Panc1 (cell line): ENCODE measurements at places on chromosomes 4 and X. TPM values are rescaled to one million over a fixed set of nuclear protein-coding genes. Genes with fewer than 3 reads are reported as not detected.

DNA sequence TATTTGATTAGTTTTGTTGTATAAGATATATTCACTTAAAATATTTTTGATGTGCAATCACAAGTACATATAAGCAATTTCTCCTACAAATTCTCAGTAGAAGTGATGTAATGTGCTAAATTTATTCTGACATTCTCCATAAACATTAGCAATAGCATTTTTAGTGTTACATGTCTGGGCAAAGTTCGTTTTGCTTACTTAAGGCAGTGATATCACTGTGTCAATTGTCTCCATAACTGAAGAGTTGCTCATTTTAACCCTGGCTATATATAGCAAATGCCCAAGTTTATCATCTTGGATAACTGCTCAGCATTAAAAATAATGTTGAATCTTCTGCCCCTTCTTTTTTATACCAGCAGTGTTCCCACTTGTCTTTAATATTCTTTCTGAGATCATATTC is 340.0 kb upstream of the NDST4 start:
- DNase-seq: no peak

GRCh38 chr4:71211748-71212147 is 127.1 kb upstream of the SLC4A4 start:
- no peak for DNase-seq

HS3ST1 gene
- 0.21 TPM for total RNA-seq

GRCh38 chr4:39083164-39083563 is 21.1 kb downstream of the KLHL5 start:
- DNase-seq: no peak

DNA sequence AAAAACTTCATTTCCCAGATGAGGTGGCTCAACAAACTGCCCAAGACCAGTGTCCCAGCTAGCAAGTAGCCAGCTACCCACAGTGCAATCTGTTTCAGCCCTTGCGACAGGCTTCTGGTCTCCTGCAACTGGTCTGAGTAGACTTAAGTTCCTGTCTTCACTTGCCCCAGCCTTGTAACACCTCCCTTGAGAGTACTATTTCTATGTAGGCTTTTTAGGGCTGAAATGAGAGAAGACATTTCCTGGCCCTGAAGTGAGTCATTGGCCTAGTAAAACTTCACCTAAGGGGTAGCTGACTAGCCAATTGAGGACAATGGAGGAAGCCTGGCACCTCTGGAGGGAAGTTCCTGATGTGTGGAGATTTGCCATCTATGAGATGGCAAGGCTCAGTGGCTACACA is 80.1 kb upstream of the STIM2 start:
- no peak for DNase-seq

DNA sequence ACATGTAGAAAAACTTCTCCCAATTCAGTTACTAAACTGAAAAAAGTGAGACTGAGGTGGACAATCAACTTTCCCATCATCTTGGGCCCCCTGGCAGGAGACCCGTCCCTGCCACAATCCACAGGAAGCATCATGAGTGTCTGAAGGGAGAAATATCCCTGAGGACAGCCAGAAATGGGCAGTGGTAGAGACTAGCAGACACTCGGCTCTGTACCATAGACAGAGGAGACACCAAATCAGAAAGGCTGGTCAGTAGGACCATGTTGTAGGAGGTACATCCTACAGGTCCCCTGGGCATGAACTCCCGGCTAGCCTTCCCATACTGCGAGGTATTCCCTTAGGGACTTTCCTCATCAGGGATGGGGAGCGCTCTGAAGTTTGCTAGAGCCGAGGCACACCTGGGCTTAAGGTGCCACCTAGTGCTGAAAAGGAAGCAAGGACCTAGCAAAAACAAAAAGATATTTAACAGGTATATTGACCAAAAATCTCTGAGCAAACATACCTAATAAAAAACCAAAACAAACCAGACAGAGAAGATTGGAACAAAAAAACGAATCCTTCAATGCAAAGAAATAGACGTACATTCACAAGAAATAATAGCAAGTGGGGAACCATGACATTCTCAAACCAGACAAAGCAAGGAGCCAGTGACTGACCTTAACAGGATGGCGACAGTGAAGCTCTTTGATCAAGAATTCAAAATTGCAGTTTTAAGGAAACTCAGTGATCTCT is 55.6 kb downstream of the HAUS3 start:
- DNase-seq: no peak

- DNase-seq: no peak
These were observed 2253.2 kb upstream of the TENM3 start for GRCh38 chr4:179989975-179990374.

UGT2B11 gene
- total RNA-seq: not detected

MSX1 gene
- 3.4 TPM for total RNA-seq

DNA sequence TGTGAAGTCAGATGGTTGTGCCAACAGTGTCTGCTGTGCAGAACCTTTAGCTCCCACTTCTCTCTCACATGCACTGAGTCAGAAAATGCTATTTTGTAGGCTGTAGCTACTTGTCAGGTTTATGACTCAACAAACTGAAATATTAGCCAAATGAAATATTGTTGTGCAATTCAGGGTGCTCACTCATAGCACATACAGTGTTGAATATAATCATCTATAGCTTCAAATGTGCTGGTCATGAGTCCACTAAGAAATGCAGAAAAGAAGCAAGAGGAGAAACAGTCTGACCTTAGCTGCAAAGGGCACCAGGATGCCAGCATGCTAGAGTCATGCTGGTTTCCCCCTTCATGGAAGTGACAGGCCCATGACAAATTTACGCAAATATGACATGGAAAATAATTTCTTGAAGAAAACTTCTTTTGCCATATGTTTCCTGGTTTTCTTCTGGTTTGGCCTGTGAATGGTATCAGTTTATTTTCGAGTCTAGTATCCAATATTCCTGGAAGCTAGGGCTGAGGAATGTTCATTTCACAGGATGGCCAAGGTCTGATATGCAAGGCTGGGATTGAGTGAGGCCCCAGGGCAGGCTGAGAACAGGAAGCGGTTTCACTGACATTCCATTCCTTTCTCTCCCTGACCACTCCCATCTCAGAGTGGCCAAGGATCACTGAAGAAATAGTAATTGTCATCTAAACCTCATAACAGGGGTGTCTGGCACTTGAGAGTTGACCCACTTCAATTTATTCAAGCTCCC is 10.3 kb upstream of the CXCL2 start:
- DNase-seq: peak; percentile 86

- DNase-seq: no peak
These were observed 399.1 kb downstream of the INPP4B start for GRCh38 chr4:142447009-142447408.

DNA sequence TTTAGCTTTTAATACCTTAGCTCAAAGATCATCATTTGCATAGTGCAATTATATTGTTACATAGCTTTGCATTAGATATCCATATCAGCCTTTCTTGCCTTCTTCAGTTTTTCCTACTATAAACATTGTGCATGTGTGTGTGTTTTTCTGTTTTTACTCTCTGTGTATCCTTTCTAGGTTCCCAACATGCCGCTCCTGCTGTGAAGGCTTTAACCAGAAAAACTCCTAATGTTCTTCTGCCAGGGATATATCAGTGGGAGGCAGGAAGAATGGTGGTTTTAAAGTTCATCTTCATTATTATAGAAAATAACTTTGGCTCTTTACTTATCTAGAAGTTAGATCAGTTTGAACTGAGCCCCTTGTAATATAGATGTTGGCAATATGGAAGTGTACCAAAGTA is 61.2 kb downstream of the CPE start:
- DNase-seq: no peak

NAP1L2 gene
- 1.8 TPM for total RNA-seq

TCEAL7 gene
- total RNA-seq: not detected

DNA sequence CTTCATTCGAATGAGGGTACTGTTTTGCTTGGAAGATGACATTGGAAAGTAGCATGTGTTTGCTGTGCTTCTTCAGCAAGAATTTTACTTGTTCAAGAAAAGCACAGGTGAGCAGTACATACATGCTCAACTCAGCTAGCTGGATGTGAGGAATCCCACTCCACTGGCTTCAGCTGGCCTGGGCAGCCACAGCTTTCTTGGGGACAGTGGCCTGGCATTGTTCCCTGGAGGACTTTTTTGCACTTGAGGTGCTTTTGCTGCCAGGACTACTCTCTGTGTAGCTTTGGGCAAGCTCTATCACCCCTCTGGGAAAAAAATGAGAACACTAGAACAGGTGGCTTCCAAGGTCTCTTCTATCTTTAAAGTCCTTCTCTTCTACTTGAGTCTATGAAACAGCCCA is 184.3 kb downstream of the LDB2 start:
- no peak for DNase-seq

- no peak for DNase-seq
These were observed 24.8 kb upstream of the ACSL1 start for GRCh38 chr4:184850431-184851199.

KDR gene
- 0.18 TPM for total RNA-seq

GRCh38 chr4:10299601-10300000 is 157.6 kb downstream of the ZNF518B start:
- no peak for DNase-seq

GRCh38 chrX:1134976-1135375 is 77.5 kb downstream of the CRLF2 start:
- no peak for DNase-seq

- no peak for DNase-seq
These were observed 14.6 kb downstream of the PLP1 start for GRCh38 chrX:103791228-103791627.

DNA sequence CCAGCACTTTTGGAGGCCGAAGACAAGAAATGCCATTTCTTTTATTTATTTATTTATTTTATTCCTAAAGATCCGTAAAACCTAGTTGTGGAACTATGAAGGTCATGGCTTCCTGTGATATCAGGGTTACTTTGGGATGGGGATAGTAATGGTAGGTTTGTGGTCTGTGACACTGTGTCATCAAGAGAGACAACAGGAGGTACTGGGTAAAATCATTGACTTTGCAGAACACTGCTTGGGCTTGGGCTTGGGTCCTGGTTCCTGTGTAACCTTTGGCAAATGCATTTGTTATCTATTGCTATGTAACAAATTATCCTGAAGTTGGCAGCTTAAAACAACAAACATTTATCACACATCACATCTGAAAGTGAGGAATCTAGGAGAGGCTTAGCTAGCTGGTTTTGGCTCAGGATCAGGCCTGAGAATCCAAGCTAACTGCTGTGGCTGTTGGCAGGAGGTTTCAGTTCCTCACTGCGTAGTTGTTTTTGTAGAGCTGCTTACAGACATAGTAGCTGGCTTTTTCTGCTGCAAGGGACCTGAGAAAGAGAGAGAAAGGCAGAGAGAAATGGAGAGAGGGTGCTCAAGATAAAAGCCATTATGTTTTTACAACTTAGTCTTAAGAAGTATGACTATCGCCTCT is 576.4 kb upstream of the SLIT2 start:
- DNase-seq: no peak

DNA sequence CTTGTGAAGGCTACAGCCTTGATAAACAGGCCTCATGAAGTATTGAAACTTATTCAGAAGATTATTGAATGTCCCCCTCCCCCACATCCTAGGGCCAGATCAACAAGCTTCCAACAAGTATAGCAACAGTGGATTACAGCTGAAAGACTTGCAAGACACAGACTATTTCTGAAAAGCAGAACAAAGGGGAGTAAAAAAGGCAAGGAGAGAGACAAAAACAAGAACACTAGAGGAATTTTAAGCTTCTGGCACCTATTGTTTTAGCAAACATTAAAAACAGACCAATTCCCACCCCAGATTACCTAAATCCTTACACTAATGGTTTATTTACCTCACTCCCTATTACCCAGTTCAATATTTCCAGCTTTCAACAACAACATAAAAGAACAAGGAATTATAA is 446.3 kb upstream of the FSTL5 start:
- no peak for DNase-seq

ZNF674 gene
- total RNA-seq: 7.2 TPM

GRCh38 chrX:15749642-15750610 is 11.9 kb downstream of the CA5B start:
- DNase-seq: no peak

COL25A1 gene
- total RNA-seq: not detected

DNA sequence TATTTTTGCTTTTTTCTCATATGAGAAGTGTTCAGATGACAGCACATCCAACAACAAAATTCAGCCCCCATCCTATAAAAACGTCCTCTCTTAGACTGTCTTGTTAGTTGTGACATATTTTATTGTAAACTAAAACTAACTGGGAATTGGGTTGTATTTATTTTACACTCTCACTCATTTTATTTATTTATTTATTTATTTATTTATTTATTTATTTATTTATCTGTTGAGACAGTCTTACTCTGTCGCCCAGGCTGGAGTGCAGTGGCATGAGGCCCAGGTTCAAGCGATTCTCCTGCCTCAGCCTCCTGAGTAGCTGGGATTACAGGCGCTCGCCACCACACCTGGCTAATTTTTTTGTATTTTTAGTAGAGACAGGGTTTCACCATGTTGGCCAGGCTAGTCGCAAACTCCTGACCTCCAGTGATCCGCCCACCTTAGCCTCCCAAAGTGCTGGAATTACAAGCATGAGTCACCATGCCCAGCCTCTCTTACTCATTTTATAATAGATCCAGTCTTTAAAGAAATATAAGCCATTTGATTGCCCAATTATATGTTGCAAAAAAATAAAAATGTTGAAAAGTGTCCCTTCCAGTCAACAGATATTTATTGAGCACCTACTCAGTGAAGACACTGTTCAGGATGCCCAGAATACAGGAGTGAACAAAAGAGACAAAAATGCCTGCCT is 44.6 kb downstream of the PALLD start:
- DNase-seq: no peak

DNA sequence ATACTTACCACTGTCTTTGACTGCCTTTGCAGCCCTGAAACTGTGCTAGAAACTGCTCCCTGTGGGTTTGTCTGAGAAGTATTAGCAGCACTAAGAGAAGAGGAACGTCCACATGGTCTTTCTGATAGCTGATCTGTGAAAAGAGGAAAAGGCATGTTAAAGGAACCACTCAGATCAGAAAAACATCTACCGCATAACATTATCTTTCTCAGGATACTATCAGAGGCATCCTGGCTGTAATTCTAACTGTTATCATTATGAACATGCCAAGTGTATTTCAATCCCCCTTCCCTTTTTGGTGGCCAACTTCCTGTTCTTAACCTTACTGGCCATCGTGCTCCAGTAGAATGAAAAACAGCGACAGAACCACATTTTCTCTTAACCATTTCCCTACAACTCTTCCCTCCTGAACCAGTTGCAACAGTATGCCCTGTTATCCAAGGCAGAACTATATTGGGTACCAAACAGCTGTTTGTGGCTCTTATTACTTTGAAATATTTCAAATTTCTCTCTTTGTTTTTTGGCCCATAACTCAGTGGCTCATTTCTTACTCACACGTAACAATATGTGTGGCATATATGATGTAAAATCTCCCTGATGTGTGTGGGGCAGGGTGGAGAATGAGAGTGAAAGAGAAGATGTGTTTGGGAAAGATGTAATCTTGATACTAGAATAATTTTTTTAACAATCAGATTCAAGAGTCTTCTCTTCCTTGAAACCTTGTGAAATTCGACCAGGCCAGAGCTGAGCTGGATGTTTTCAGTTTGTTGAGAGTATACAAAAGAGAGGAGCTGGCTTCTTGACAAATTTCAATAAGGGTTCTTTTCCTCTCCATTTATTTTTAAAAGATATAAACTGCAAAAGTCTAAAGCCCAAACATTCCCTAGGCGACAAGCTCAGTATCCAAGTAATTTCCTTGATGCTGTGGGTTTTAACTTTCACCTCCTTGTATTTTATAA is 35.2 kb downstream of the ARHGEF6 start:
- DNase-seq: no peak
